ENCODE measurements at places on chromosomes 1 and 21. TPM values are rescaled to one million over a fixed set of nuclear protein-coding genes. Genes with fewer than 3 reads are reported as not detected.

The RPF1 gene
- 44.1 TPM for total RNA-seq

DNA sequence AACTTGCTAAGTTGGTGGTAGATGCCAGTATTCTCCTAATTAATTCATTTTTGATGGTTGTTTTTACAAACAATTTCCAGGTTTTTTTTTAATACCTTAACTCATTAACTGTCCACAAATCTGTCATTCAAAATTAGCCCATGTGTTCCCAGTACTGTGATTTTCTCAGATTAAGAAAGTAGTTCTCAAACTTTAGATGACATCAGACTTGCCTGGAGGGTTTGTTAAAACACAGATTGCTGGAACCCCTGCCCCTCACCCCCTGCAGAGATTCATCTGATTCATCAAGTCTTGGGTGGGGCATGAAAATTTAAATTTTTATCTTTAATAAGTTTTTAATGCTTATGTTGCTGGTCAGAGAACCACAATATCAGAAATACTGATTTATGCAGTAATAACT lies 130.5 kb downstream of the BACH1 start:
- DNase-seq: no peak

DNA sequence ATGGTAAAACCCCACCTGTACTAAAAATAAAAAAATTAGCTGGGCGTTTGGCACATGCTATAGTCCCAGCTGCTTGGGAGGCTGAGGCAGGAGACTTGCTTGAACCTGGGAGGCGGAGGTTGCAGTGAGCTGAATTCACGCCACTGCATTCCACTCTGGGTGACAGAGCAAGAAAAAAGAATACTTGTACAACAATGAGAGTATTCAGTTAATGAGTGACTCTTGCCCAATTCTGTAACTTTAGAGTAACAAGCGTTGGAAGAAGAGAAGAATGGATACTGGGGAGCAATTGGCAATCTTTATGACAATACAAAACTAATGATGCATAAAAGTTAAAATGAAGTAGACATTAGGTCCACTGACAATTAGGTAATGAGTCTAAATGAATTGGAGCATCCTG lies 10.5 kb downstream of the ANXA9 start:
- DNase-seq: no peak

DNA sequence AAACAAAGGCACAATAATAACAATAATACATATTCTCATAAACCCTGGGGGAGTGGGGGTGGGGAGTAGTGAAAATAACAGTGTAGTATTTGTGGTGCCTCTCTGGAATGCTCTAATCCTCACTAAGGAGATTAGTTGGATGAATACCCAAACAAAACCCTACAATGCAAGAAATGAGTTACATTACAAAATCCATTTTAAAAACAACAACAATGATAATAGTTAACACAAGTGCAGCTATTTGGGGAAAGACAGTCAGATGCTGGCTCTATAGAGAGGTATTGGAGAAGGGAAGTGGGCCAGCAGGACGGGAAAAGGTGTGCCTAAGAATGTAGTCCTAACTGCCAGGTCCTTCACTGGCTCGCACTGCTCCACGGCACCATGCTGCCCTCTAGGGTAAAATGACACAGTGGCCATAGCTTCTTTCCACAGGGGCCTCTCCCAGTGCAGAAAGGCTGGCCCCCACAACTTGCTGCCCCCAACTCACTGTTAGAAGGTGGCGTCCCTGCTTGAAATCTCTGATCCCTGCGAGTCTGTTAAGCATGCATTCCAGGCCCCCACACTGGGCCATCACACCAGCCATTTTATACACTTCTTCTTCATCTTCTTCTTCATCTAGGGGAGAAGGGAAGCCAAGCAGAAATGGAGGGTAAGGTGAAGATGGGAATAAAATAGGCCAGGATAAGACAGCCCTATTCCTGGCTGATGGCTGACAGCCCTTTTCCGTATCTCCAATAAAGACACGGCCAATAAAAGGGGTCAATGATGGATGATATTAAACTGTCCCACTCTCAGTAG lies 113.8 kb downstream of the UBR4 start:
- DNase-seq: no peak

GRCh38 chr1:27539901-27540861 lies 50.2 kb upstream of the WASF2 start:
- DNase-seq: no peak

DNA sequence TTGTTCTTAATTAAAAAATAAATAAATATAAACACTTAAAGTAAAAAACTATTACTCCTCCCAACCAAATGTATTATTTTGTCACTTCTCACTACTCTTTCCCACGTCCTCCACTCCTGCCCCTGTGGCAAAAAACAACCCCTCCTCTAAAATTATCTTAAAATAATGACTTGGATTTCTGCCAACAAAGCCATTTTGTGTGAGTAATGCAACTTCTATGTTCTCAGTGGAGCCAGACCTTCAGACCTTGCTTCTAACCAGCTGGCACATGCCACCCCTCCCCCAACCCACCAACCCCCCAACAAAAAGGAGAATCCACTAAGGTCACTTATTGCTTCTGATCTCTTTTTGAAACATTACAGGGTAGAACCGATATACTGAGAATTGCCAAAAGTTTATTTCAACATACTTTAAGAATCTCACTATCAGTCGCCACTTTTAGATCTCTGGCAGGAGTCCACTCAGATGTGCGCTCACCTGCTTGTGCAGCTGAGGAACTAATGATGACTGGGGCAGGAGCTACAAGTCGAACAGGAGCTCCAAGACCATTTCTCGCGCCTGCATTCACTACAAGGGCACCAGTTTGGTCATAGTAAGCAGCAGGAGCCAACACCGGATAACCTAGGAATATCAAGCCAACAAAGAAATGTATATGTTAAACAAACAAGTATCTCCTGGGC lies 58.3 kb upstream of the SDC3 start:
- no peak for DNase-seq

DNA sequence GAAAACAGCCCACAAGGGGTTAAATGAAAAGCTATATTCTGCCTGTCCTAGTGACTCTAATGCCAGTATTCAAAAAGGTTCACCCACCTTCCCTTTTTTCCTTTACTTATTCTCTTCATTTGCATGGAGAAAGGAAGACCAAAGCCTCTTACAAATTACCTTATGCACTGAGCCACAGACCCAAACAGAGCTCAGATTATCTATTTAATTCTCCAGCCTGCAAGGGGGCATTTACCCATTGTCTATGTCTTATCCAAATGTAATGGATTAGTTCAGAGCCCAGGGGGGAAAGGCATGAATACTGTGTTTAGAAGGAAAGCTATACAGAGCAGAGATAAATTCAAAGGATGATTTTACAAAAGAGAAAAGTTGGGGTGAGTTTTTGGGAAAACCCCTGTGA lies 388.5 kb downstream of the OMA1 start:
- DNase-seq: no peak

DNA sequence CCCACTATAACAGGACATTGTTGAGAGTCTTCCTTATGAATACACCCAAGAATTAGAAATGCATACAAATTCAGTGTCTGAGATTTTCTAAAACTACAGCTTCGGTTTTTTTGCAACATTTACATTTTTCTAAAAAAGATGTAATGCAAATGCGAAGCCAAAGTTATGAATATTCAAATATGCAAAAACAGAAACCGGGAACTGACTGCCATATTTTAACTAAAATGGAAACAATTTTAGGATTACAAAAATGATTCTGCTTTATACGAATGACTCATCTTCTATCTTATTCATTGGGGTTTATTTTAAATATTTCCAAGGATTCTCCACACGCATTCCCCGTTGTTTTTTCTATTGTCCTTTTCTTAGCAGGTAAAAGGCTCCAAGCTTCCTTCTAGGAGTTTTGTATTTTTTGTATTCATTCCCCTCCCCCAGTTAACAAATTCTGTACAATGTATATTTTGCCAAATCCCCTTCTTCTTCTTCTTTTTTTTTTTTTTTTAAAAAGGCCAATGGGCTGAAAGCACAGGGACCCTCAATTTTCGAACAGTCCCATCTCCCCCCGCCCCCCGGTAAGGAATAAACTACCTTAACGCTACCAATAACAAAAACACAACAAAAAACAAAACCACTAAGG lies 1.0 kb downstream of the ARPC5 start:
- no peak for DNase-seq

Data from naive thymus-derived CD4-positive, alpha-beta T cell (primary cell).